Fibroblast of skin of abdomen (primary cell): ENCODE measurements at places on chromosomes 4 and X.

DNA sequence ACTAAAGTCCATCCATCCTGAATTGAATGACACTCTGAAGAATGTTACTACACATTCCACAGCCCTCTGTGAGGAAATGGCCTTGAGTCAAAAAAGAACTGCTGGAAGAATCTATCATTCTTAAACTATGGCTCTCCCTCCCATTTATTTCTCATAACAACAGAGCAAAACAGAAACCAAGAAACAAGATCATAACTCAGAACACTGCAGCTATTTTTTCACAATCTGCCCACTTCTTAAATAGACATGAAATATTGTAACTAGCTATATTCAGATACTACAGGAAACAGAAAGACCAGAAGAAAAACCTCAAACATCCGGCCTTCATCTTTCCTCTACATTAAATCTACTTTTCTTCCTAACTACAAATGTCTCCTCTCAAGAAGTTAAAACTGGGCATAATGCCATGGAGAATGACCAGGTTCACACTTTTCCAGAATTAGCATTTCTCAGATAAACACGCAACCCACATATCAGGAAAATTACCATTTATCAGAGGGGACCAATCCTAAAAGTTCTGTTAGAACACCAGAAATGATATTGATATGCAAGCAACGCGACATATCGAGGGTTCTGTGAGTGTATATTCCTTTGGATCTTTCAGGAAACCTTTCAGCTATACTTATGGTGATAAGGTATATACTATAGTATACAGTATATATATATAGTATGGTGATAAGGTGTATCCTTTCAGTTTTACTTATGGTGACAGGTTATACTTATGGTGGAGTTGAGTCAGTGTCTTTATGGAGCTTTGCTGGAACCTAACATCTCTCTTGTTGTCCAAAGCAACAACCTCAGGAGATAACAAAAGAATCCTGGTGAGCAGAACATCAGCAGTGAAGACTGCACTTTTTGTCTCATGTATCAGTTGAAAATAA is 60.4 kb upstream of the IRF2 start:
- DNase-seq: peak; percentile 82

GRCh38 chr4:141079393-141079930 is 53.8 kb downstream of the RNF150 start:
- DNase-seq: no peak

GRCh38 chr4:119671205-119671604 is 42.6 kb upstream of the PDE5A start:
- no peak for DNase-seq

- peak; percentile 48 for DNase-seq
Observed at GRCh38 chrX:136200466-136200865, 50.7 kb downstream of the MAP7D3 start.

- DNase-seq: no peak
Observed at GRCh38 chr4:166991006-166991561, 243.2 kb downstream of the SPOCK3 start.

DNA sequence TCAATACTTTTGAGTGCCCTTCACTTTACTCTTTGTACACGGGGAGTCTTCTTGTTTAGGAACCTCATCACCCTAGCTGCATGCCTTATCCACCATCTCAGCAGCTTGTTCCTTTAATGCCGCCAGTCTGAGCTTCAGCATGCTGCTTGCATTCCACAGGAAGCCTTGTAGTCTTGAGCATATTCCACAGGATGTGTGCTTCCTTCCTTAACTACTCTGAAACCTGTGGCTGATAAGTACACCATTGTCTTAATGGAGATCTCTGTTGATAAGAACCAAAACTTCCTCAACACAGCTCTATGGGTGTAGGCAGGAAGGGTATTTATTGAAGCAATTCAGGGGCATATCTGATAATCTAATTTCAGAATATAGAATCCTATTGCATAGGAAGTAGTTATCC is 24.4 kb upstream of the CCNI start:
- DNase-seq: no peak

GRCh38 chr4:1959104-1959384 is 49.7 kb downstream of the NELFA start:
- no peak for DNase-seq

DNA sequence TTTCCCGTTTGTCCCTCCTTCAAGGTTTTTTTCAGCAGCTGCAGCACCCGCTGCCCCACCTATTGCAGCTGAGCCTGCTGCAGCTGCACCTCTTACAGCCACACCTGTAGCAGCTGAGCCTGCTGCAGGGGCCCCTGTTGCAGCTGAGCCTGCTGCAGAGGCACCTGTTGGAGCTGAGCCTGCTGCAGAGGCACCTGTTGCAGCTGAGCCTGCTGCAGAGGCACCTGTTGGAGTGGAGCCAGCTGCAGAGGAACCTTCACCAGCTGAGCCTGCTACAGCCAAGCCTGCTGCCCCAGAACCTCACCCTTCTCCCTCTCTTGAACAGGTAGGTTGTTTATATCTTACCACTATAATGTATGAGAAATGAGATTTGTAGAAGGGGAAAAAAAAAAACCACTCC is 4.5 kb downstream of the PRR27 start:
- DNase-seq: no peak

GRCh38 chr4:17722356-17722700 is 59.1 kb downstream of the FAM184B start:
- no peak for DNase-seq

- DNase-seq: no peak
Observed at GRCh38 chr4:183443655-183444213, 702 bp upstream of the CDKN2AIP start.

- no peak for DNase-seq
Observed at GRCh38 chr4:145613566-145614232, 5.5 kb upstream of the MMAA start.

DNA sequence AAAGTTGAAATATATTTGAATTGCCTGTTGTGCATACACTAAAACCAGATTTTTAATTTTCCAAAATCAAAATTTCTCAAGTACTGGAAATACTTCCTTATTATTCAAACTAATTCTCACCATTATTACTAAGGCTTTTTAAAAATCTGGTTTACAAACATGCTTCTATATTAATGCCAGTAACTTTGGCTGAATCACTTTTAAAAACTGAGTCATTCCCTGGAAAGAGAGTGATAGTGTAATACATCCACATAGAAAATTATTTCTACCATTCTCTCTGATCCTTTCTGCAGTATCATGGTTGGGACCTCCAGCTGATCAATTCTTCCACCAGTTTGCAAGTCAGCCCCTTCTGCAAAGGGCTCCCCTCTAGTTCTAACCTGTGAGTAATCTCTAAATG is 165.3 kb upstream of the FAM241A start:
- DNase-seq: no peak

DNA sequence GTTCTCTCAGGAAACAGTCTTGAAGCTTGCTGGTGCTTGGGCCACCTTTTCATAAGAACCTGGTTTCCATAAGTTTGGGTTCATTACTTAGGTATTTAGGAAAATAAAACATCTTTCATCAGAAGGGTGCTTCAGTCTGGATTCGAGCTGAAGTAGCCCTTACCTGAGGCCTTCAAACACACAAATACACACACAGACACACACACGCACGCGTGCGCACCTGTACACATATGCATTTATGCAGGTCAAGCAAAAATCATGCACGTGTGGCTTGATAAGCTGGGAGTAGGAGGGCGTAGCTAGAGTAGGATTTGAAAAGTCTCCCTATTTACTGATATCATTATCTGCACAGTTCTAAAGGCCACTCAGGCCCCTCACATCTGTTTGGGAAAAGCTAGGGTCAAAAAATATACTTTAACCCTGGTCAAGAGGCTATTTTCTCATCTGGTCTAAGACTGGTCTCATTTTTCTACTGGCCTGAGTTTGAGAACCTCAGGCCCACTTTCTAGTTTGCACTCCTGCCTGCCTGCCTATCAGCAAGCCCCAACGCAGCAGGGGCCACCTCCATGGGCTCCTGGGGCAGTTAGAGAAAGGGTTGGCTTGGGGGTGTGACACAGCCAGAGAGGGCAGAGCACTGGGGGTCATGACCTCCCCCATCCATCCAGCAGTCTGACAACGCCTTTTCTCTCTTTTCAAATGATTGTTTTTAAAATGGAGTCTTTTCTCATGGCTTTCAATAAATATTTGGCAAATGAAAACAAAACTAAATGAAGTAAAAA is 64.3 kb downstream of the RASL11B start:
- no peak for DNase-seq

- peak; percentile 68 for DNase-seq
Observed at GRCh38 chr4:112031712-112032328, 113.4 kb upstream of the FAM241A start.

- DNase-seq: no peak
Observed at GRCh38 chrX:138001226-138001625, 435.3 kb downstream of the ZIC3 start.

DNA sequence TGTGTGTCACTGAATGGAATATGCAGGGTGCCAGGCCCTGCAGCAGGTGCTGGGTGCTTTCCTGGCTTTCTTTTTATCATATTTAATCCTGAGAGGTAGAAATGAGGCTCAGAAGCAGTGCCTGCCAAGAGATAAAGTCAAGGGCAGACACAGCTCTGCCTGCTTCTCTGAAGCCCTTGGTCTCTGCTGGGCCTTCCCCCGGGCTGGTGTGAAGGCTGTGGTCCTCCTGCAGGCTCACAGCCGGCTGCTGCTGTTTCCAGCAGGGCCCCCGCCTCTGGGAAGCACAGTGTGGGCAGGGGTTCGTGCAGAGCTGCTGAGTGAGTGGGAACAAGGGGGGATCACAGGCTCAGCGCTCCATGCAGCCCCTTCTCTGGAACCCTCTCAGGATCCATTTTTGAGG is 49.6 kb downstream of the TBC1D14 start:
- DNase-seq: no peak

- no peak for DNase-seq
Observed at GRCh38 chrX:33906971-33907370, 225.1 kb downstream of the FAM47A start.

- peak; percentile 55 for DNase-seq
Observed at GRCh38 chrX:11665168-11666111, at the start of gene ARHGAP6. ARHGAP6 (minus strand) TSS chrX:11665920; CDS start chrX:11664828, 1,092 bp downstream.
